Cortex of kidney (tissue), 1 donor: ENCODE measurements at places on chromosomes 5 and 9.

GRCh38 chr9:85741095-85741874 lies 469 bp downstream of the AGTPBP1 start:
- DNase-seq: no peak

DNA sequence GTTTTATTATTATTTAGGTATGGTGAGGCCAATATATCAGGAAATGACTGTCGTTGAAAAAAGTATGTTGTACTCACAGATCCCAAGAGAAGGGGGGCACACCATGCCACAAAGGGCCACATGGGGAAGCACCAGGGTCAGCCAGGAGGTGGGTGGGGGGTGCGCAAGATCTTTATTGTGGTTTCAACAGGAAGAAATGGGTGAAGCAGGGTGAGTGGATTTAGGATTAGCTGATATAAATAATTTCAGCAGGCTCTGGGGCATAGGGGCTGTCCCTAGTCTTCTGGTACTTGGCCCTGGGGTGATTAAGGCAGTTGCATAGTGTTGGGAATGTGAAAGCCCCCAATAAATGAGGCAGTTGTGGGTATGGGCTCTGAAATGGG lies 8.6 kb downstream of the PDCD1LG2 start:
- DNase-seq: no peak

DNA sequence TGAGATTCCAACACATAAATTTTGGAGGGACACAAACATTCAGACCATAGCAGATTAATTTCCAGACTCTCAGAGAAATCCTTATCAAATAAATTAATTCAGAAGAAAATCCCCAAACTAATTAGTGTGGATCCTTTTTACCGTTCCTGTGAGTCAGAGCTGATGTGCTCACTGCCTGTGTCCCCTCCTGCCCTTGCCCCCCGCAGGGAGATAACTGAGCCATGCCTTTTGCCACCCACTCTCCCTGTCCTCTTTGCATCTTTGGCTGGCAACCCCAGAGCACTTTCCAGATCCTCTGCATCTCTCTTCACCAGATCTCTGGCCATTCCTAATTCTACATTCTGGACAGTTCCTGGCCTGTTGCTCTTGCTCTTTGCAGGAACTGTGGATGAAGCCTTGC lies 135.4 kb upstream of the MAP1B start:
- DNase-seq: no peak

- DNase-seq: no peak
These were observed 32.1 kb downstream of the EXOC3 start for GRCh38 chr5:474840-475661.

- DNase-seq: no peak
These were observed 19.6 kb upstream of the ISOC1 start for GRCh38 chr5:129074903-129075302.
